Psoas muscle (tissue), 8 donors: ENCODE measurements at places on chromosomes 11 and 22.

GRCh38 chr11:30424321-30424720 is 101.4 kb downstream of the ARL14EP start:
- no peak for DNase-seq

DNA sequence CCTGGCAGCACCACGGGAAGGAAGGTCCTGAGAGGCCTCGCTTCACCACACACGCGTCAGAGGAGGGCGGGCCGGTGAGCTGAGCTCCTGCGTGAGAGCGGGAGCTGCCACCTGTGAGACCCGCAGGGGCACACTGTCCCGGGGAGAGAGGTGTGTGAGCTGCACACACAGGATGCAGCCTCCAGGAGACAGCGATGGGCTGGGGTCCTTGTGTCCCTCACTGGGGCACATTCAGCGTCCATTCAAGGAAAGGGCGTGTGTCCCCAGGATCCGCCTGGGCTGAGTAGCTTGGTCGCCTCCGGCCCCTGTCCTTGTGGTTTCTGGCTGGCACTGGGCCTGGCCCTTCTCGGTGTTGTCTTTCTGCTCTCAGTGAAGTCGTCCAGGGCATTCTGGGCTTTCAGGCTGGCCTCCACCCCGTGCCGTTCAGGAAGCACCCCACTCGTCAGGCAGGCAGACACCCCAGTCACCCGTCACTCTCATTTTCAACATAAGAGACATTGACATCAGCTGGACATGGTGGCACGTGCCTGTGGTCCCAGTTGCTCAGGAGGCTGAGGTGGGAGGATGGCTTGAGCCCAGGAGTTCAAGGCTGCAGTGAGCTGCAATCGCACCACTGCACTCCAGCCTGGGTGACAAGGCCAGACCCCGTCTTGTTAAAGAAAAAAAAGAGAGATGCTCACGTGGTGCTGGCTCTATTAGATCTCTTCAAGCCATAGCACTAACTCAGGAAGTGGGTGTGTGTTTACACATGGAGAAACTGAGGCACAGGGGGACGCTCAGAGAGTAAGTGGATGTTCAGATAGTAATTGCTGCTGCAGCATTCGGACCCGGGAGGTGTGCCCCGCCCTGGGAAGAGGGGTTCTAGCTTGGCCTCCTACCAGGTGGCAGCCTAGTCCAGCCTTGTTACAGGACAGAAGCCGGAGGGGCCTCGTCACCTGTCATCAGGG is 1081.6 kb downstream of the BRD1 start:
- DNase-seq, result no peak

GRCh38 chr11:19953336-19953735 is 206.9 kb downstream of the DBX1 start:
- no peak for DNase-seq

- no peak for DNase-seq
Observed at GRCh38 chr11:67463186-67463585, 5.9 kb downstream of the TMEM134 start.

- no peak for DNase-seq
Observed at GRCh38 chr11:2205981-2206690, 34.5 kb upstream of the TH start.
